ENCODE measurements at places on chromosomes 2 and 18.

DNA sequence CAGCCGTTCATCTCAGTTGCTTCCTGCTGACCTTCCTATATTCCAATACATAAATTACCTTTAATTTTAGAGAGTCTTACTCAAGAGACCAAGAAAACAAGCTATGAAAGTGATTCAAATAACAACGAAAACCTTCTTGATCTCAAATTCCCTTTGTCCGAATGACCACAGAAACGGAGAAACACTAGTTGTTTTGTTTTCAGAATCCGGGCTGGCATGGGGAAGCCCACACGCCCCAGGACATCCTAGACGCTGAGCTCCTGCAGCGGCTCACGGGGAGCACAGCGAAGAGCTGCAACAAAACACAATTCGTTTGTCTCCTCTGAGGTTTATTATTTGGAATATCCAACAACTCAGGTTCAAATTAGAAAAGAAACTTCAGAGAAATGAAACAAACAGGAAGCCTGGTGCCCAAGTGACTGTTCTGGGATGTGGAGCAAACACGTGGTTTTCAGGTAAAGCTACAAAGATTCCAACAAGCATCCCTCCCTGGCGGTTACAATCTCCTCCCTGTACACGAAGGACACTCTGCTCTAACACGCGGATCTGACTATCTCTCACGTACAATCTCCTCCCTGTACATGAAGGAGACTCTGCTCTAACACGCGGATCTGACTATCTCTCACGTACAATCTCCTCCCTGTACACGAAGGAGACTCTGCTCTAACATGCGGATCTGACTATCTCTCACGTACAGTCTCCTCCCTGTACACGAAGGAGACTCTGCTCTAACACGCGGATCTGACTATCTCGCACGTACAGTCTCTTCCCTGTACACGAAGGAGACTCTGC is 237.5 kb downstream of the TWIST2 start:
- DNase-seq, result no peak

GRCh38 chr2:128474962-128475361 is 156.3 kb upstream of the HS6ST1 start:
- DNase-seq, result no peak

GRCh38 chr2:36530983-36531354 is 67.0 kb downstream of the FEZ2 start:
- no peak for DNase-seq

- no peak for DNase-seq
Measured at GRCh38 chr2:16031848-16032159, 91.5 kb downstream of the MYCN start.

- peak; percentile 23 for DNase-seq
Measured at GRCh38 chr2:172970660-172971059, 105.0 kb upstream of the MAP3K20 start.

DNA sequence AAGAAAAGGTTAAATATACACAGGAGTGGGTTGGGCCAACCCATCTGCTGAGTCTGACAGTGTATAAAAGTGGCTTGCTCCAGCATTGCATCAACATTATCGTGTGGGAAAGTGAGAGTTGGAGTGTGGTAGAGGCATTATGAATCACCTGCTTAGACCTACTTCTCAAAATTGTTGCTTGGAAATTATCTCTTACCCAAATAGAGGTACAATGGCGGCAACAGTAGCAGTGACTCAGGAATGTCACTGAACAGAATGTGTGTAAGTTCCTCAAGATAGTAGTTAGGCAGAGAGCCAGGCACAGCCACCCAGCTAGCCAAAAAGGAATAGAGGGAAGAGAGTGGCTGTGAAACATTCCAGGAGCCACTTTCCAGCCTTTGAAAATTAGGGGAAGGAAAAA is 616.0 kb downstream of the NUP35 start:
- DNase-seq, result no peak

- no peak for DNase-seq
Measured at GRCh38 chr2:216694082-216694825, 1.1 kb downstream of the IGFBP5 start.

DNA sequence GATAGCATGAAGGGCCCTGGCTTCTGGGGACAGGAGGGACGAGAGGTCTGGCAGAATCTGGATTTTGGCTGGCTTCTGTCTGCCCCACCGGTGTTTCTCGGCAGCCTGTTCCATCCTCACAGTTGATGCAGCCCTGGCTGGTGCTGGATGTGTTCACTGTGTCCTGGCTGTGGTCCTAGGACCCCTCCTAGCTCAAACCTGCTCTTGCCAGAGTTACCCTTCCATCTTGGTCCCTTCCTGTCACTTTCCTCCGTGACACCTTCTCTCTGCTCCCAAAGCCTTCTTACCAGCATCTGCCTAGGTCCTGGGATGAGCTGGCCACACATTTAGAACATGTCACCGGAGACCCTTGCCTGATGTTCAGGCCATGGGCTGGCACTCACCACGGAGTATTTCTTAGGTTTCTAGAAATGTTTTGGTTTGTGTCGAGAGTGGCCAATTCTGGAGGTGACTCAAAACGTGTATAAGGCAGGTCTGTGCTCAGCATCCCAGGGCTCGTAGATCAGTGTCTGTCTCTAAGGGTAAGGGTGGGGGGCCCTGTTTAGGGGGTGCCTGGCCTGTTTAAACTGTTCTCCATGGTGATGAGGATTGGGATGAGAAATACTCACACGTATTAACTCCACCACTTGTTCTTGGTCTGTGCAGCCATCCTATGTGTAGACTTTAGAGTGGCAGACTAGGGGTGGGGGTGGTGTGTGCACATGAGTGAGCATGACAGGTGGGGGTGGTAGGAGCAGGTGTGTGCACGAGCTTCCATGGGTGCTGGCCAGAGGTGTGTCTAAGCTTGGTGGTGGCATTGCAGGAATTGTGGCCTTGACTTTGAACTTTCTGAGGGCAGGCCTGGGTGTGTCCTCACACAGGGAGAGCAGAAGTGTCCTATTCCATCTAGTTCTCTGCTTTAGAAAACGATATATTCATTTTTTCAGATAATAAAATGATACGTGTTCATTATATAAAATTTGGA is 162.7 kb downstream of the DYSF start:
- DNase-seq, result no peak

DNA sequence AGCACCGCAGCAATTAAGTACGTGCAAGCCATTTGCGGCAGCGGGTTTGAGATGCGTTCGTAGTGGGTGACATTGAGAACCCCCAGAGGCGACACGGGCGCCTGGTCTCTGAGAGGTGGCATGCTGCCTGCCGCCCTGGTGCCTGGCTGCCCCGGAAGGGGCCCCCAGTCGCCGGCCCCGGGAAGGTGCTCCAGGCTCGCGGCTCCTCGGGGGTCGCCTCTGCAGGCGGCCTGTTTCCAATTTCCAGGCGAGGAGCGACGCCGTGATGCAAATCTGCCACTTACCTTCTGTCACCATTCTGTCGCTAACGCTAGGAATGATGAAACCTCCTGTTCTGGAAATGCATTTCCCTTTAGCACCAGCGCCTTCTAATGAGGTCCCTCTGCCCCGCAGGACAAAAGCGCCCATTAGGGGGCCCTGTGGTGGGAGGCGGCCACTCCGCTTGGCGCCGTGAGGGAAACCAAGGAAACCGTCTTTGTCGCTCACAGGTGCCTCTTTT is 13.0 kb downstream of the KIF5C start:
- no peak for DNase-seq

DNA sequence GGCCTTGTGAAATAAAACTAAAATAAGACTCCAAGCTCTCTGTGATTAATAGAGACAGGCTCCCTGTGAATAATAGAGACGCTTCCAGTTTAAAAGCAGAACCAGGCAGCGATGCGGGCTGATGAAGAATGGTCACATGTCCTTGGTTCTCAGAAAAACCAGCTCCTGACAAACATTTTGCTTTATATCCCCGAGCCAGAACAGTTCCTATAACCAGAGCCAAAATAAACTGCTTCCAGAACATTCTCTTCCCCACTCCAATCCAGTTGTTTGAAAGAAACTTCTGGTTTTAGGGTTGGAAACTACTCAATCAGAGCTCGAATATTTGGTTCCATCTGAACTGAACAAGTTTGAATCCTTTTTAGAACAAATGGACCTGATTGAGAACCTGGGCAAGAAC is 213.7 kb downstream of the TSN start:
- DNase-seq, result no peak

DNA sequence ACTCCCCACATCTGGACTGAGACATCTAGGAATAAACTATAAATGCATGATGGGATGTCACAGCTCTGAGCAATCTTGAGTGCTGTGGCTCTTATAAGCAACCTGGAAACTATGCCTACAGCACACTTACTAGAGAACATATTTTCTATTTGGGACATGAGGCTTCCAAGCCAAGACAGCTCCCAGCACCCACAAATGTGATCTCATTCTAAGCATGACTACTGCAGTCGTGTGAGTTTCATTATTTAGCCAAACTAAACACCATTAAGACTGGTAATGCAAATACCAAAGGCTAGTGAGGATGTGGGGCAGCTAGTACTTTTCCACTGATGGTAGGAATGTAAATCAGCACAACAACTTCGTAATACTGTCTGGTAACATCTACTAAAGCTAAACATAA is 72.5 kb downstream of the RTTN start:
- no peak for DNase-seq

DNA sequence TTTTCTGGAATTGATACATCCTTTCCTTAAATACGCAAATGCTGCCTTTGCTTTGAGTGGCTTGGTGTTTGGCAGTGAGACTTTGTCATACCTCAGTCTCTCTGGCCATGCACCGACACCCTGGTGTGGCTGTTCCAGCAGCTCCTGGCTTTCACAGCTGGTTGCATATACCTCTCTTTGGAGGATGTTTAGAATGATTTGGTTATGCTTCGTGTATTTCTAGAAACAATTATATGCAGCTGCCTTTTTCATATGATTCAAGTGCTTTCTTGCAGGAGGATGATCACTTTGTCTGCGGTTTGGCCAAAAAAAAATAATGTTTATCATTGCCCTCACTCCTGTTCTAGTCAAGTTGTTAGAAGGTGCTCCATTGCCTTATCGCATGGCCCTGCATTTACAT is 95.0 kb upstream of the EML6 start:
- DNase-seq, result no peak

- DNase-seq, result no peak
Measured at GRCh38 chr18:73780218-73780617, 367.4 kb downstream of the FBXO15 start.

DNA sequence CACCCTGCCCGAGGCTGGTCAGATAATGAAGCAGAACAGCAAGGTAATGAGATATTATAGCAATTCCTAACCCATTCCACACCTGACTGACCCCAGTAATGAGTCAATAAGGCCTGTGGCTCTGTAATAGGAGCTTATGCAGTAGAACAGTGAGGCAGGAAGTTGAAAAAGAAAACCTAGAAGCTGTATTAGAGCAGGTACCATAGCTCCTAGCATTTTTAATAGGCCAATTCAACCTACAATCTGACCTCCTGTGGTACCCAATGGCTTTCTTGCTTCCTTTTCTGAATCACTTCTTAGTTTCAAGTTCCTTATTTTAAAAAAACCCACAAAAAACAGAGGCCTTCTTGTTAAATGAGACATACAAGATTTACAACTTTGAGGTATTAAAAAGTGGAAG is 43.6 kb upstream of the MAP2 start:
- DNase-seq, result no peak

GRCh38 chr2:168208652-168209051 is 38.7 kb downstream of the STK39 start:
- DNase-seq, result no peak

GRCh38 chr2:121008975-121009374 is 273.3 kb downstream of the GLI2 start:
- no peak for DNase-seq

- DNase-seq, result no peak
Measured at GRCh38 chr2:179098080-179098689, 48.2 kb upstream of the CCDC141 start.

DNA sequence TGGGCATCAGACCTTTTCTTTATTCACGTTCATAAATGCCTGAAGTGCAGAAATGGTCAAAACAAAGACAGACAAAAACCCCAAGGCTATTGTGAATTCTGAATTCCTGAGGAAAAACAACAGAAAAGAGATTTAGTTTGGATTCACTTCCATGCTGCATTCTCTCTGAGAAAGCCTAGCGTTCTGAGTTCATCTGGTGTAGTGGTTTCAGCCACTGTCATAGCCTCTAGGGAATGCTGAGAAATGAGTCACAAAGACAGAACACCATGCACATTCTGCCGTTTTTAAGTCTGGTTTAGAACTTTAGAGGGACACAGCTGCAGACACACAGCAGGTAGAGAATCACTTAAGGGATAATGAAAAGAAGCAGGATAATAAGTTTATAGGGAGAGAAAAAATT is 93.8 kb downstream of the LRP1B start:
- no peak for DNase-seq

GRCh38 chr2:101344137-101344536 is 35.6 kb upstream of the RNF149 start:
- no peak for DNase-seq

GRCh38 chr2:190615555-190616200 is 33.2 kb upstream of the NAB1 start:
- no peak for DNase-seq

- no peak for DNase-seq
Measured at GRCh38 chr2:165348441-165348840, 109.2 kb downstream of the SCN2A start.

DNA sequence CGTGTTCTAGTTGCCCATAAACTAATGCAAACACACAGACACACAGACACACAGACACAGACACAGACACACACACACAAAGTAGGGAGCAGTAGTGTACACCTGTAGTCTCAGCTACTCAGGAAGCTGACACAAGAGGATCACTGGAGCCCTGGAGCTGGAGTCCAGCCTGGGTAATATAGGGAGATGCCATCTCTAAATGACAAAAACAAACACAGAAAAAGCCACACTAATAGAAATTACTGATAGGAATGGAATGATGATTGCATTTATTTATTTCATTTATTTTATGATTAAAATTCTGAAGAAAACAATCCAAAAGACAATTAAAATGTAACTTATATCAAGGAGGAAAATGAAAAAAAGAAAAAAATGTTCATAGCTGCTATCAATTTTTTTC is 30.8 kb downstream of the TCF4 start:
- no peak for DNase-seq

DNA sequence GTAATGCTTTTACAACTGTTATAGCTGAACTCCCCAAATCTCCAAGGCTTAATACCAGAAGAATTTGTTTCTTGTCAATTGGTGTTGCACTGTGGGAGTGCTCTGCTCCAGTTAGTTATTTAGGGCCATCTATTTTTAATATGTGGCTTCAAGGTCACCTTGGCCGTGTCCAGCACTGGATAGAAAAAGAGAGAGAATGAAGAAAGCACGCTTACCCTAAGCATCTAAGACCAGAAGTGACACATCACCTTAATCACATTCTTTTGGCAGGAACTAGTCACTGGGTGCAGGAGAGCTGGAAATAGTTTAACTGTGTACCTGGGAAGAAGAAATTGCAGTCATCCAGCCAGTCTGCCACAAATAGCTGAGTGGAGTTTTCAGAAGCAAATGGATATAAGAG is 78.8 kb downstream of the VWC2L start:
- no peak for DNase-seq

GRCh38 chr2:41764131-41764530 is 283.7 kb upstream of the PKDCC start:
- no peak for DNase-seq

DNA sequence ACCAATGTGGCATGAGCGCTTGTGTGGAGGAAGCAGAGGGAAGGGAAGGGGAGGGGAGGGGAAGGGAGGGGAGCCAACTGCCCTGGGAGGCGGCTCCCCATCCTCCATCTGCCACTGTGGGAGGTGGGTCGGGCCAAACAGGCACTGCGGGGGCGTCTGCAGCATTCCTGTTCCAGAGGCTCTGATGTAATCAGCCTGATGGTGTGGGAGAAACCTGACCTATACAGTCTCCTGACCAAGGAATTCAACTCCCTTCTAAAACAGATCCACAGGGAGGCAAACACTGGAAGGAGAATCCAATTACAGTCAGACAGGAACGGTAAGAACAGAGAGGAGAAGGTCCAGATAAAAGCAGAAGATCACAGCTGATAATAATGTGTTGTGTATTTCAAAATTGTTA is 88.8 kb downstream of the CD8B2 start:
- no peak for DNase-seq
